Stimulated activated CD4-positive, alpha-beta T cell treated with anti-CD3 and anti-CD28 coated beads, Interleukin-4, amount 100 ng/mL, for 1 hour (primary cell): ENCODE measurements at places on chromosomes 5 and 9.

DNA sequence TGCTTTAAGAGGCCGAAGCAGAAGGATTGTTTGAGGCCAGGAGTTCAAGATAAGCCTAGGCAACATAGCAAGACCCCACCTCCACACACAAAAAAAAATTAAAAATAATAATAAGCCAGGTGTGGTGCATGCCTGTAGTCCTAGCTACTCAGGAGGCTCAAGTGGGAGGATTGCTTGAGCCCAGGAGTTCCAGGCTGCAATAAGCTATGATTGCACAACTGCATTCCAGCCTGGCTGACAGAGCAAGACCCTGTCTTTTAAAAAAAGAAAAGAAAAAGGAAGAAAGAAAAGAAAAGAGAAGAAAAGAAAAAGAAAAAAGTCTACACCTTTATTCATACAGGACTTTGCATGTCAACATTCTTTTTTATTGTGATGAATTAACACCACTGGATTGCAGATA is 2125.8 kb downstream of the MAT2B start:
- no peak for DNase-seq

- DNase-seq = no peak
Measured at GRCh38 chr9:113993838-113994540, 84.1 kb downstream of the AMBP start.

- no peak for DNase-seq
Measured at GRCh38 chr5:100311806-100312205, 223.4 kb upstream of the FAM174A start.

DNA sequence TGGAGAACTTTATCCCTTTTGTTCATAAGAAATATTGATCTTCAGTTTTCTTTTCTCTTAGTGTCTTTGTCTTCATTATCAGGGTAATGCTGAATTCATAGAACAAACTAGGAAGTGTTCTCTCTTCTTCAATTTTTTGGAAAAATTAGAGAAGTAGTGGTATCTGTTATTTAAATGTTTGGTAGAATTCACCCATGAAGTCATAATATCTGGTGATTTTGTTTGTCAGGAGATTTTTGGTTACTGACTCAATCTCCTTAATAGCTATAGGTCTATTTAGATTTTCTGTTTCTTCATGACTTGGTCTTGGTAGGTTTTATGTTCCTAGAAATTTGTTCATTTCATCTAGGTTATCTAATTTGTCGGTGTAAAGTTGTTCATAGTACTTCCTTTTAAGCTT is 45.4 kb upstream of the STARD4 start:
- DNase-seq = no peak

- no peak for DNase-seq
Measured at GRCh38 chr9:123115146-123115913, 81.9 kb downstream of the GPR21 start.

DNA sequence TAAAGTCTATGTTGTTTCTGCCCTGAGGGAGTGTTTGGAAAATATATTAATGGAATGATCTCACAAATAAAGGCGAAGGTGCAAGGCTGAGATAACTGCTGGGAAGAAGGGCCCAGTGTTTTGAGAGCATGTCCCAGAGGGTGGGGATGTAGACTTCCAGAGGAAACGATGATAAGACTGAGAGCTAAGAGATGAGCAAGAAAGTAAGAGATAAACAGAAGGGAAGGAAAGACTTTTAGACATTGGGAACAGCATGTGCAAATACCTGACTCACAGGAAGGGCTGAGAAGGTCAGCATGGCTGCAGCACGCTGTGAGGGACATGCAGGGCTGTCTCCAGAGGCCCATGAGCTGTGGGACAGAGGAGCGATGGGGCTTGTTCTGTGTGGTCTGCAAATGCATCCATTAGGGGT is 19.9 kb upstream of the ADRB2 start:
- DNase-seq = no peak

DNA sequence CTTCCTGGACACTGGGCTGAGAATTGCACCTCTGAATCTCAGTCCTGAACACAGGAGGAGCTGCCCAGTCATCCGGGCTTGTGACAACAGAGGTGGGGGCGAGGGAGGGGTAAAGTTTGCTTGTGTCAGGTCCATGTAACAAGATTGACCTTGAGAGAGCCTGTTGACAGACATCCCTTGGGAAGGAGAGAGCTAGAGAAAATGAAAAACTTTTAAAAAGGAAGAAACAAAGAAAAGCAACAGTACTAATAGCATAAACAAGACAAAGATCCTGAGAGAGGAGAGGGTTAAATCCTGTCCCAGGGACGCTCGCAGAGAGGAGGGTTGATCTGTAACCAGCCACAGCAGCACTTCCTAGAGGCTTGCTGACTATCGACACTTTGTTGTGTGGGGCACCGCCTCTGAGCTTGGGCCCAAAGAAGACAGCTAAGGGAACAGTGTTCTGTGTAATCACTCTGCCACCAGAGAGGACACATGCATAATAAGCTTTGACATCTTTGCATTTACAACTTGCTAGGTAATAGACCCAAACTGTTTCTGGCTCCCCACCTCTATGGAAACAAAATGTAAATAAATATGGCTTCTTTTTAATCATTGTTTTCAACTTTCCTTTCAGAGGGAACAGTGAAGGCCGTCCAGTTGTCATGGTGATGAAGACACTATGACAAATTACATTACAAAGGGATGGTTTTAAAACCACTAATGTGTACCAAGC is 363.7 kb downstream of the CSNK1G3 start:
- DNase-seq = no peak
